NK-92 treated with Interleukin-12 subunit alpha and Interleukin-12 subunit beta, amount 100 ng/mL, for 24 hours (cell line): ENCODE measurements at places on chromosomes 5 and 9.

DNA sequence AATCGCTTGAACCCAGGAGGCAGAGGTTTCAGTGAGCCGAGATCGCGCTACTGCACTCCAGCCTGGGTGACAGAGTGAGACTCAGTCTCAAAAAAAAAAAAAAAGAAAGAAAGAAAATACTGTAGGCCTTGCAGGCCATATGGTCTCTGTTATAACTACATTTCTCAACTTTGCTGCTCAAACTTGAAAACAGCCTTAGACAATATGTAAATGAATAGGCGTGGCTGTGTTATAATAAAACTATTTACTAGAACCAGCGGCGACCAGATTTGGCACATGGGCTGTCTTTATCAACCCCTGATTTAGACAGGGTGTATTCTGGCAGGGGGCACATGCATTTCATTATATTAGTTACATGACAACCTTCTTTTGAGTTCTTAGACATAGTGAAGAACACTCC, 130.0 kb downstream of the C9orf152 start:
- DNase-seq = no peak

GRCh38 chr5:88892669-88893068, 9.7 kb upstream of the MEF2C start:
- no peak for DNase-seq

DNA sequence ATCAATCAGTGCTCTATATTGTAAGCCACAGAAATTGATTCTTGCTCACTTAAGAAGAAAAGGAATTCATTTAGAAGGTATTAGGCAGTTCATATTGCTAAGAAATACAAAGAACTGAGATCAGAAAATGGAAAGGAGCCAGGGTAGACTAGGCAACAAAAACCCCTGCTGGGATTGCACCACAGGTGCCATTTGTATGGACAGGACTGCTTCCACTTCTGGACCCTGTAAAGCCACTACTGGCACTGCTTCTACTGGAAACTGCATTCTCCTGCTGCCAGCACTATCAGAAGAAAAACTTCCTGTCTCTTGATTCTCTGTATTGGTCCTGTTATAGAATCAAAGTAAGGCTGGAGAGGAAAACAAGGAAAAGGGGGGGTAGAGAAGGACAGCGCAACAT, 45.9 kb downstream of the CERT1 start:
- no peak for DNase-seq

DNA sequence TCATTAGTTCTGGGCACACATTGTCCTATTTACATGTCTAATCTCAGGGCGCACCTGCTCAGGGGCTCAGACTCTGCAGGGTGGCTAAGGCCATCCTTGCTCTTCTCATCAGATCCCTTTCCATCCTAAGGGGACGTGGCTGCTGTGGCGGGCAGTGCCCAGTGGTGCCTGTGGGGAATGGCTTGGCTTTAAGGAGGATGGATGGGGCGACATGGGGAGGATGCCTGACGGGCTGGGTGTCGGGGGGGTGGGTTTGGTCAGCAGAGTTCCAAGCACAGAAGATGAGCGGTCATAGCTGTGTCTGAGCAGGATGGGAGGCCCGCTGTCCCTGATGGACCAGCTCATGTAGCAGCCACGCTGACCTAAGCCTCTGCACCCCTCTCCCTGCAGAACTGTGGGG, 40.9 kb upstream of the SUSD3 start:
- DNase-seq = no peak

DNA sequence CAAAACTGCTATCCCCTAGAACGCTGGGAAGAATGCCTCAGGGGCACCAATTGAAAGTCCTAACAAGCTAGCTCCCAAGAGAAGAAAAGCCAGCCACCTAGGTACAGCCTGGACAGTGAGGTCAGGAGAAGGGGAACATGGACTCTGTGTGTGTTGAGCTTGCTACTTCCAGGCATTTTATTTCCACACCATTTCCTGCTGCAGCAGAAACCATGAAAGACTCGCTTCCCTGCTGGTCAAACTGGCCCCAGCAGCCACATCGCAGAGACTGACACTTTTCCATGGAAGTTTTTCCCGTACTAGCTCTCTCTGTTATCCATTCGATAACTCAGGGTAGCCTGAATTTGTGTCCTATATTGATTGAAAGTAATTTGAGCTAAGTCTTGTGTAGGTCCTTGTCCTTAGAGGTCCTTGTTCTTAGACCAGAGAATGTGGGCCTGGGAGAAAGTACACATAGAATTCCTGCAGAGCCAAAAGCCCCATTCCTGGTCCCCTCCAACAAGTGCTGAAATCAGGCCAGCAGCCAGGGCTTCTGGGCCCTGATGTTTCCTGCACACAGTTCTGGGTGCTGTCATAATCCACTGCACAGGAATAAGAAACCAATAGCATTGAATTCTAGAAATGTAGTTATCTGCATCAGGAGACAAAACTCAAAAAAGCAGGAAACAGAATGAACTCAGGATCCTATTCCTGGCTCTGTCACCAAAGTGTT, 96.6 kb downstream of the BRINP1 start:
- no peak for DNase-seq

DNA sequence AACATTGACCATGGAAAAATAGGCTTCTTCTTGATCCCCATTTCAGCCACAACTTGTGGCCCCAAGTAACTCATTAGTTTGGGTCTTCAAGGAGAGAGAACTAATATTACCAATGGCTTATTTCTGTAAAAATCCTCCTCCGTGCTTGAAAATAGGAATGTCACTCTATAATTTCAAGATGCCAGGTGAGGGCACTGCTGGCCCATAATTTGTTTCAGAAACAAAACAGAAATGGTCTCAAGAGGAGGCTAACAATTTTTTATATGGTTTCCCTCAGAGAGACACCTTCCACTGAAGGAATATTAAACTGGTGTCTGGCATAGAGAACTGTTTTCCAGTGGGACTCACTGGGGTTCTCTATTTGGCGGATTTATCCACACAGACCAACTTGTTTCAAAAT, 437.0 kb upstream of the TRPC7 start:
- no peak for DNase-seq

DNA sequence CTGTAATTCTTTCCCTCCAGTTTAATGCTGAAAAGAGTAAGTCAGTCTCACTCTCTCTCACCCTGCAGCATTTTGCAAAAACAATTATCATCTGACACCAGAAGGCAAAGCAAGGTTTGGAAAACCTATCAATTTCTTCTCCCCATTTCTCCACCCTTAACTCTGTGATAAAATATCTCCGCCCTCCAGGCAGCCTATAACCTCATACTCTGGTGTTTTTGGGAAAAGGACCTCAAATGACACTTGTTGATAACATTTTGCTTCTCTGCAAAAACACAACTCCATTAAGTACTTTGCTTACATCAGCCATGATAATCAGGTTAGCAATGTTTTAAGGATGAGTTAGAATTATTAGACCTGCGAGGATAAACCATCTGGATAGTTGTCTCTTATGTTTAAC, 2.3 kb downstream of the ANKH start:
- DNase-seq = no peak

DNA sequence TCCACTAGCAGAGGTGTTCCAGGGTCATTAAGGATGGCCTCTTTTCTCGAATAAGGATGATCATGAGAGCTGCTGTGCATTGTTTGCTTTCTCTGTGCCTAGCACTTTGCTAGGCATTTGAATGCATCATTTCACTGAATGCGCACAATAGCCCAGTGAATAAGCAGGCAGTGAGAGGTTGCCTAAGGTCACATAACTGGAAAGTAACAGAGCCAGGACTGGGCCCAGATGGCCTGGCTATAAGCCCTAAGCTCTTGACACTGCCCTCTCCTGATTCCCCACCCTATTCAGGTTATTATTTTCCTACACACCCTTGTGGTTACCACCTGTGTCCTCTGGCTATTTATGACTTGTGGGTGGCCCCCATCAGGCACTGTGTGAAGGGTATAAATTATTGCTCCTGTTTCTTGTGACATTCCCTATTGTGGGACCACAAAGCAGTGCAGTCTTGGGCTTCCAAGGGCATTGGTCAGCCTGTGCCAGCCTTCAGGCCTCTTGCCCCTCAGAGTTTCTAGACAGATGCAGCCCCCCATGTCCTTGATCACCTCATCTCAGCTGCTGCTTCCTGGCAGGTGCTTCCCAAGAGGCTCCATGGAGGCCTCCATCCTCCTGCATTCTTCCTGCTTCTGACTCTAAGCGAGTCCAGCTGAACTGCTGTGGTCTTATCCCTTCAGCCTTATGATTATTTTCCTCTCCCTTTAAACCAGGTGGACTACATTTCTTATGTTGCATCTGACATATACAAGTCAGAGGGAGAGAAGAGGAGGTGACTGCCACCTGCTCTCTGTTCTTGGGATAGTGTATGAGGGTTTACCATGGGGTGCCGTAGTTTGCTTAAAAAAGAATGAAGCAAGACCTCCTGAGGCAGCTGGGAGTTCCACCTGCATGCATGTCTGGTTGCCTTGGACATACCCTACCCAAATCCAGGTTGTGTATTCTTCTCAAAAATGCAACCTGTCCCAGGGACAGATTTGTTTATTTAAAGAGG, 47.6 kb downstream of the ANGPTL2 start:
- no peak for DNase-seq

DNA sequence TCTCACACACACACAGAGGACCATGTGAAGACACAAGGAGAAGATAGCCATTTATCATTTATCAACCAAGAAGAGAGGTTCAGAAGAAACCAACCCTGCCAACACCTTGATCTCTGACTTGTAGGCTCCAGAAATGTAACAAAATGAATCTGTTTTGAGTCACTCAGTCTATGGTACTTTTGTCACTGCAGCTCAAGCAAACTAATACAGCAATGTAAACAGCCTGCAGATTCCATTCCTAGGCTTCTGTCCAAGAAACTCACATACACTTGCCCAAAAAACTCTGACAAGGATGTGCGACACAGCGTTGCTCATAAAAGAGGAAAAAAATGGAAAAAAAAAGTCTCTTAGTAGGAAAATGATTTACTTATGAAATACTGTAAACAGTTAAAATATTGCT, 33.4 kb downstream of the TRIM36 start:
- no peak for DNase-seq
